CD4-positive, alpha-beta T cell treated with Interleukin-10 for 1 hour (primary cell): ENCODE measurements at places on chromosomes 2 and 18.

- DNase-seq = no peak
These were observed 87.0 kb upstream of the MSH6 start for GRCh38 chr2:47695800-47696477.

GRCh38 chr2:44840503-44840850 is 101.0 kb upstream of the SIX3 start:
- no peak for DNase-seq

- peak; percentile 60 for DNase-seq
These were observed 14.1 kb downstream of the LAMA3 start for GRCh38 chr18:23703057-23703986.

DNA sequence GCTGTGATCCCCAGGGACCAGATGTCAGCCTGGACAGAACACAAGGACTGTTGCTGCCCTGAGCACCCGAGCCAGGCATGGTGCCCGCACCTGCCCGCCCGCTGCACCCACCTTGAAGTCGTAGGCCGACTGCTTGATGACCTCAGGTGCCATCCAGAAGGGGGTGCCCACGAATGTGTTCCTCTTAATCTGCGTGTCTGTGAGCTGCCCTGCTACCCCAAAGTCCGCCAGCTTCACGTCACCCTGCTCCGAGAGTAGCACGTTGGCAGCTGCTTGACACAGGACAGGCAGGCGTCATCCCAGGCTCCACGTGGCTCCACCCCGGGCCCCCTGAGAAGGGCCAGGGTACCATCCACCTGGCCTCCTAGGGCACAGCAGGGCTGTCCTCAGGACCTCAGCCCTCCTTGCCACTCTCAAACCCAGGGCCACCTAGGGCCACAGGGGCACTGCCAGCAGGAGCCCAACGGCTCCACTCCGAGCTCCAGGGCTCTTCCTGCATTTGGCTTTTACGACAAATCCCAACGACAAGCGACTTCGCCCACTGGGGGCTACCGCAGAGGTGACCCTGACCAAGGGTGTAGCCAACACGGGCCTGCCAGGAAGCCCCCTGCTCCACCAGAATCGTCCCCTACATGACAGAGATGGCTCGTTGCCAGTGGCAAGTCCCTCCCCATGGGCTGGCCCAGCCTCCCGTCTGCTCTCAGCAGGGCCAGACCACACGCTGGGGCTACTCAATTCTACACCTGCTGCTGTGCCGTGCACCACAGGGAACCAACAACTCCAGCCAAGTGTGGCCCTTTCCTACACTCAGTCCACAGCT is 9.0 kb downstream of the STK25 start:
- DNase-seq = no peak

DNA sequence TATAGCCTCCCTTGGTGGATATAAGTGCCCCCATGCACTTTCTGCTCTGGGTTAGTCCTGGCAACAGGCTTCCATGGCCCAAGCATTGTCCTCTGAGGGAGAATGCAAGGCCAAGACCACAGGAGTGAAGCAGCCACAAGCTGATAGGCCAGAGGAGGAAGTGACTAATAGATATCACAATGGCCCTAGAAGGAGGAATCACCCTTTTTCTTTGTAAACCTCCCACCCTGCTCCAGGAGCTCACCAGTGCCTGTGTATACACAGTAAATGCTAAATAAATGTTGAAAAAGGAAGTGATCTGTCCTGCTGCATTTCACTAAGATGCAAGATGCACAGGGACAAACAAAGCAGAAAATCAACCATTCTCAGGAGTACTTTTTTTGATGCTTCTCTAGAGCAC is 49.7 kb upstream of the ABCA12 start:
- DNase-seq = no peak

DNA sequence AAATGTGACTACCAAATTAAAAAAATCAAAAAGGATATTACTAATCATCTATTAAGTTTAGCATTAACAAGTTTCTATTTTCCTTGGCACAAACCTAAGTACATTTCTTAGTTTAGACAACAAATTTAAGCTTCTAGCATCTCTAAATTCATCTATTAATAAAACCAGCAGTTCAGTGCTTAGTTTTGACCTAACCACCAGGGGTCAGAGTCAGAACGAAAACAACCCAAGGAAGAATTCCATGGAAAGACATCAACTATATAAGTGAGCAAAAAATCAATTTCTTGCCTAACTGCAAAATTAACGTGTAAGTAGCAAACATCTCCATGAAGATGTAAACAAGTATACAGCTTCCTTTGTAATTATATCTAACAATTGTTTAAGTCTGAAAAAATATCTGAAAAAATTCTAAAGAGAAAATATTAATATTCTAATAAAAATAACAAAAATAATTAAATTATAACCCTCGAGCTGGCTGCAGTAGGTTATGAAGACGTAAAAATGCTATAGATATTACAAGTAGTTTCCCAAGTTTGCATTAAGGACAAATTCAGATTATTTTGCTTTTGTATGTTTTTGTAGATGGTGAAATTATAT is 83.7 kb downstream of the CERKL start:
- peak; percentile 3 for DNase-seq

DNA sequence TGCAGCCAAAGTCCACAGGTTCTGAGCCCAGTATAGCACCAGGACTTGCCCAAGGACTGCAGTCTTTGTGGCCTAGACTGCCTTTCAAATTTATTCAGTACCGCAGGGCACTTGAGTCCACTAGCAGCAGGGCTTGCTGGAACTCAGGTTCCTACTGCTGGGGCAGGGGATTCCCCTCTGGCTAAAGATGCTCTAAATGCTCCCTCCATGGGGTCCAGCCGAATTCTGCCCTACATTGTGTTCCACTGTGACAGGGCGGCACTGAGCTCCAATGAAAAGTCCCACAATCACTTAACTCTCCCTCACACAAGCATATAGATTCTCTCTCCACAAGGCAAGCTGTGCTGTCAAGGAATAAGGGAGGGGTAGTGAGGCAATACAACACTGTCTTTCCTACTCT is 518.1 kb upstream of the VRK2 start:
- DNase-seq = no peak

DNA sequence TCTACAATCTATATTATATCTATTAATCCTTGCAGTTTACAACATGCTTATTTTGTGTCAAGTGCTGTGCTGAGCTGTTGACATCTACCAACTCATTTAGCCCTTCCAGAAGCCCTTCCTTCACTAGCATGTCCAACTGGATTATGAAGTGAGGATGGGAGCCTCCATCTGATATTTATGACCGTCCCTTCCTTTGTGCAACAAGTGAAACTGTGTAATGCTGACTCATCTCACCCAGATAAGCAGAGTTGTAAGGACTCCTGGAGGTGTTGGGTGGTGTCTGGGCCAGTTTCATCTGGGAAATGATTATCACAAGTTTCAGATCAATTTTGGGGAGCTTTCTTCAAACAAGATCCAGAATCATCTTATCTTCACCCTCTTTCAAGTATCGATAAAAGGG is 156.6 kb upstream of the ETAA1 start:
- no peak for DNase-seq

DNA sequence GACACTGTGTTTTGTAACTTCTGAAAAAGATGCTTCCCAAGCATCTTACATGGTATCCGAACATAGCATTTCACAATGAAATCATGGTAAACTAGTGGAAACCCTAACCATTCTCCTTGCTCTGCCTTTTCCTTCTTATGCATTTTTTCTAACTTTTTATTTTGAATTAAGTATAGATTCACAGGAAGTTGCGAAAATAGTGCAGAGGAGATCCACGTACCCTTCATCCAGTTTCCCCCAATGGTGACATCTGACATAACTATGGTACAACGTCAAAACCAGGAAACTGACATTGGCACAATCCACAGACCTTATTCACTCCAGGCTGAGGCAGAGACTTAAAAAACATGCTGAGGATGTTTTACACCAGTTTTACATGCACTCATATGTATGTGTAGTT is 38.3 kb downstream of the AAK1 start:
- no peak for DNase-seq

DNA sequence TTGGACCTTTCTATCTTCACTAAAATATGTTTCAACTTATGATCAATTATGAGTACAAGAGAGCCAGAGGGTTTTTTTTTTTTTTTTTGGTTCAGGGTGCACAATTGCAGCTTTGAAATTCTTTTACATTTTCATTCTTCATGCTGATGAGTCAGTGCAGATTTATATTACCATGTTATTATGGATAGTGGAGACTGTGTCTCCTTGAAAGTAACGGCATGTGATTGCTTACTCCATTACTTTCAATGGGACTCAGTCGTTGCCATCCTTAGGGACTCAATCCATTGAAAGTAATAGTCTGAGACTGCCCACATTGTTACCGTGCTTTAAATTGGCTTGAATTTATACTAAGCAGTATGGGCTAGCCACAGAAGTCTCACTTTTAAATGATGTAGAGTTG is 286.5 kb upstream of the FANCL start:
- no peak for DNase-seq

- no peak for DNase-seq
These were observed 329.1 kb upstream of the PKDCC start for GRCh38 chr2:41718705-41719104.

- DNase-seq = no peak
These were observed 7.1 kb upstream of the FZD7 start for GRCh38 chr2:202026507-202026906.
